Activated T-cell treated with anti-CD3 and anti-CD28 coated beads for 4 hours (primary cell): ENCODE measurements at places on chromosomes 11 and 22.

DNA sequence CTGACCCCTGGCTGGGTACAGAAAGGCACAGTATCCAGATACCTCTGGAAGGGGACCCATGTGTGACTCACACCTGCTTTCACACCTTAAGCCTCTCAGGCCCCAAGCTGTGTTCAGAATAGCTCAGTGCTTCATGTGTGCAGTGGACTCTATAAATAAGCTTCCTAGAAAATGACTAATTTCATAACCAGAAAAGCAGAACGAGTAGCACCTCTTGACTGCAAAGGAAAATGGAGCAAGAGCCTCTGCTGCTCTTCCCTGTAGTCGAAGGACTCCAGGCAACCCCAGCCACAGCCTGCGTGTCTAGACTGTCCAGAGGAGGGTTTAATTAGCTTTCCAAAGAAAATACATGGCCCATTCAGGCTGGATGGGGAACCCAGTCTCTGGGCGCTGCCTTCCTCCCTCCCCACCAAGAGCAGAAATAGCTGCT is 23.1 kb downstream of the PTPN5 start:
- DNase-seq = no peak

DNA sequence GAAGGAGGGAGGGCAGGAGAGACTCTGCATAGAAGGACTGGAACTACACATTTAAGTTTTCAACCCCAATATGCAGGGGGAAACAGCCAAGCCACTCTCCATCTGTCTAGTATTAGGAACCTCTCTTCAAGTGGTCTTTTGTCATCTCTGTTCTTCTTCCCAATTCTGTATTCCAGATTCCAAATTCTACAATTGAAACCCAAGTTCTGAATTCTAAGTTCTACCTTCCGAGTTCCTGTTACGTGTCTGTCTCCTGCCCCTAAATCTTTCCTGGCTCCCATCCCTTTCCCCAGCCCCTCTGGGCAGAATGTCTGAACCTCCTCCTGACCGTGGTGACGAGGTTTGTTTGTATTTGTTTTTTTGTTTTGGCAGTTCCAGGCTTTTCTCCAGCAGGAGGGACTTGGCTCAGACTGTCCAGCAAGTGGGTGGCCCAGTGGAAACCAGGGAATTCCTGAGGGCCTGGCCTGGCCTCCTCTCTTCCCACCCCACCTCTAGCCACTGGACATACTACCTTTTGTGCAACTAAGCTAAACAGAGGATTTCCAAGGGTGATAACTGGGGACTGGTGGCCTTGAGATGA is 1.6 kb upstream of the THOC5 start:
- no peak for DNase-seq

- no peak for DNase-seq
These were observed 82.4 kb upstream of the VPREB1 start for GRCh38 chr22:22161924-22162851.

- no peak for DNase-seq
These were observed 19.1 kb downstream of the ARHGAP42 start for GRCh38 chr11:100706179-100706578.

GRCh38 chr11:68444566-68444965 is 16.0 kb upstream of the PPP6R3 start:
- no peak for DNase-seq

GRCh38 chr22:25069758-25070481 is 117.4 kb downstream of the KIAA1671 start:
- no peak for DNase-seq
